Stimulated activated CD4-positive, alpha-beta T cell treated with anti-CD3 and anti-CD28 coated beads, TNF-alpha, amount 100 ng/mL, for 1 hour (primary cell): ENCODE measurements at places on chromosomes 7 and 10.

DNA sequence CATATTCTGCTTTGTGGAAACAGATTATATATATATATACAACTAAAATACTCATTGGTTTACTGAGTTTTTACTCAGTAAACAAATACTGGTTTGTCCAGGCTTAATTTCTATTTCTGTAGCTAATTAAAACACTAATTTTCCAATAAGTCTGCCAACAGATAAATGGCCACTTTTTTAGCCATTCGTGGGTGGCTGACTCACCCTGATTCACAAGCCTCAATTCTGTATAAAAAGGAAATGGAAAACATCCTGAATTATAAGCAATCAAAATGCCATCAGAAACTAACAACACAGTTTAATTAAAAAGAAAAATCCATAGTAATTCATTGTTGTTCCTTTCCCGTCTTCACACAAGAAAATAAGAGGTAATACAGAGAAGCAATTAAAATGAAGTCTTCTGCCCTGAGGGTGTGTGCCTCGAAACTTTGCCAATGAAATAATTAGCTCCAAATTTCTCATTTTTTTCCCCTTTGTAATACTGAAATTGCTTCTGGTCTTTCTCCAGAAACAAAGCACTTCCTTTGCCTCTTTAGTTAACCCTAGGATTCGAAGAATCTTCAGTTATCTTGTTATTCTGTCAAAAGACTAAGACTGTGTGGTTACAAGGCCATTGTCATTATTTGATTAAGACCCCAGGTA, 118.7 kb upstream of the PTN start:
- no peak for DNase-seq

DNA sequence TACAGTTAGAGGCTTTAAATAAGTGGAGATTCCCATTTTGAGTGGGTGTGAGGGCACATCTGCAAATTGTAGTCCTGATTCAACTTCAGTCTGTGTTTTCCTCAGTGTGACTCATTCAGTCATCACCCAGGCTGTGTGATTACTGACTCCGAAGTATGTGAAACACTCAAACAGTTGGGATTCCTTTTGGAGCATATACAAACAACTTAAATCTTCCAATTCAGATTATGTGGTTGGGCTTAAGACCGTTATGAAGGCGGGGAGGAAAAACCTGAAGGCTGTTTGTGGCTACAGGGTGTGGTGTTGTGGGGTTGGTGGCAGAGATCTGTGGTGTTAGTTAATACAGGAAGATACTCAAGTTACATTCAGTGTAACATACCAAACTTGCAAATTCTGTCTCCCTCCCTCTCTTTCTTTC, 259.7 kb upstream of the FERD3L start:
- DNase-seq = no peak

GRCh38 chr10:26372513-26373354, 65.4 kb upstream of the APBB1IP start:
- DNase-seq = no peak

GRCh38 chr10:20885678-20886077, 11.4 kb downstream of the NEBL start:
- DNase-seq = no peak

GRCh38 chr7:2038931-2039728, 193.6 kb downstream of the MAD1L1 start:
- DNase-seq = no peak

- DNase-seq = no peak
Measured at GRCh38 chr7:113635492-113635891, 283.3 kb downstream of the PPP1R3A start.

GRCh38 chr10:137606-138005, 2.4 kb downstream of the ZMYND11 start:
- DNase-seq = no peak

- no peak for DNase-seq
Measured at GRCh38 chr7:40525764-40526163, 391.0 kb downstream of the SUGCT start.

GRCh38 chr7:69060516-69060915, 537.8 kb upstream of the AUTS2 start:
- DNase-seq = no peak

GRCh38 chr7:156589808-156590207, 50.8 kb upstream of the RNF32 start:
- no peak for DNase-seq

DNA sequence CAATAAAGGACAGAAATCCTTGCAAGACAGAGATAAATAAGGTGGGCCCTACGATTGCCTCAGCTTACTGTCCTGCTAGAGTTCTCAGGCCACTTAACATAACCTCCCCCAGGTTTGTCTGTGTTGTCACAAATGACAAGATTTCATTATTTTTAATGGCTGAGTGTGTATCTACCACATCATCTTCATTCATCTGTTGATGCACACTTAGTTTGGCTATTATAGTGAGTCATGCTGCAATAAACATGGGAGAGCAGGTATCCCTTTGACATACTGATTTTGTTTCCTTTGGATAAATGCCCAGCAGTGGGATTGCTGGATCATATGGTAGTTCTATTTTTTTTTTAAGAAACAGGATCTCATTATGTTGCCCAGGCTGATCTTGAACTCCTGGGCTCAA, 60.6 kb downstream of the PRTFDC1 start:
- no peak for DNase-seq

GRCh38 chr10:30531751-30532530, 97.6 kb downstream of the LYZL2 start:
- DNase-seq = no peak

- DNase-seq = no peak
Measured at GRCh38 chr7:95933618-95934017, 161.3 kb downstream of the DYNC1I1 start.

DNA sequence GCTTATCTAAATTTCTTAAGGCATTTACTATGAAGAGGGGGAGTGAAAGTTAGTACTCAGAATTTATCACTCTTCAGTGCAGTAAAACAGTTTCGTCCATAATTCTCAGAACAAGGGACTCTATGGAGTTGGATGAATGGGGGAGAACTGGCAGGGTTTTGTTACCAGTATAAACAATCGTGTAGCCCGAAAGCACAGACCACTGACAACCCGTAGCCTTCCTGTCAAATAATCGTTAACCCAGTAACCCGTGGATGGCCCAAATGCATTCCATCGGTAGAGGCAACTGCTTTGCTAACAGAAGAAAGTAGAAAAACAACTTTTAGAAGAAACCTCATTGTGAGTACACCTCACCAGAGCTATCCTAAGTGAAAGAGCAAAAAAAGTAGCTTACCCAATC, 583.9 kb downstream of the NXPH1 start:
- DNase-seq = no peak

DNA sequence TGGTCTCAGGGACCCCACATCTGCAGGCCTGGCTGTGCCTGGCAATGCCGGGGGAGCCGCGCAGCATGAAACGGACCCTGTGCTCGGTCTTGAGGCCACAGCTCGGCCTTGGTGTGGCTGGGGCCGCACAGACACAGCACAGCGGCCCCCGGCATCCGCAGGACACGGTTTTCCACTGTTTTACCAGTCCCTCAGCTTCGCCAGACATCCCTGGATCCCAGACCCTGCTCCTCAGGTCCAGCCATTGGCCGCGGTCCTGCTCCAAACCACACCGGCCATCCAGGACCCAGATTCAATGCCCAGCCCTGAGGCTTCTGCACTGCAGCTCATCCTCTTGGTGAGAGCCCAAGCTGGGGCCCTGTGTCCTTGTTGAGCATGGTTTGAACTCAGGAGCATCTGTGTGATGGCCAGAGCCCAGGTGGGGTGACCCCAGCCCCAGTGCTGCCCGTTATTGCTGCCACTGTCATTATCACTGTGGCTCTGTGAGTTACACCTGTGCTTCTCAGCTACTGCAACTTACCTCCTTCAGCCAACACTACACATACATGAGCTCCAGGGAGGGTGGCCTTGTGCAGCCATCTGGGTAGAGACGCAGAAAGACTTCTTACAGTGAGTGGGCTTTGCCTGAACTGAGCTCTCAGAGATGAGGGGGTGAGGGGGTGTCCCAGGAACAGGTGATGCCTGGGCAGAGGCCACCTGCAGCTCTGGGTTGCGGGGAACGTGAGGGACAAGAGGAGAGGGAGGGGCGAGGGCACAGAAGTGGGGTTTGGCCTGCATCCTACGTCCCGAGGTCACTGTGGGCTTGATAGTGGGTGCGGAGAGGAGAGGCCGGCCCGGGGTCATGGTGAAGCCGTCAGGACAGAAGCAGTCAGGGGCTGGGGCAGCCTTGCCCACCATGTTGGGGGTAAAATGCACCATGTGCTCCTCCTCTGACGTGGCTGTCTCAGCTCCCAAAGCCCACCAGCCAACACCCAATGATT, 567.6 kb downstream of the PTPRN2 start:
- DNase-seq = no peak

DNA sequence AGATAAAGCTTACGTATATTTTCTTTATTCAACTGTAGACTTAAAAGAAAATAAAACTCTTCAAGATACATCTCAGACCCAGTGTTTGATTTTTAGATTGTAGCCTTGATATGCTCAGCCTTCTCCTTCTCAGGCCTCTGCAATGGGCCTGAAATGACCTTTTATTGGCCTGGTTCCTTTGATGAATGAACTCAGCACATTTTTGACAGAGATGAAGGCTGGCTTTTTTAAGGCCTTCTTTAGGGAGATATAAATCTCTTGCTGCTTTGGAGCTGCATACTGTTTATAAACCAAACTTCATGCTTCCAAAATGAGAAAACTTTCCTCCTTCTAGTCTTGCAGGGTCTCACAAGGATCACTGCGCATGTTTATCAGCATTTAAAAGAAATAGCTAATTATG, 1049.8 kb downstream of the LRMDA start:
- no peak for DNase-seq

DNA sequence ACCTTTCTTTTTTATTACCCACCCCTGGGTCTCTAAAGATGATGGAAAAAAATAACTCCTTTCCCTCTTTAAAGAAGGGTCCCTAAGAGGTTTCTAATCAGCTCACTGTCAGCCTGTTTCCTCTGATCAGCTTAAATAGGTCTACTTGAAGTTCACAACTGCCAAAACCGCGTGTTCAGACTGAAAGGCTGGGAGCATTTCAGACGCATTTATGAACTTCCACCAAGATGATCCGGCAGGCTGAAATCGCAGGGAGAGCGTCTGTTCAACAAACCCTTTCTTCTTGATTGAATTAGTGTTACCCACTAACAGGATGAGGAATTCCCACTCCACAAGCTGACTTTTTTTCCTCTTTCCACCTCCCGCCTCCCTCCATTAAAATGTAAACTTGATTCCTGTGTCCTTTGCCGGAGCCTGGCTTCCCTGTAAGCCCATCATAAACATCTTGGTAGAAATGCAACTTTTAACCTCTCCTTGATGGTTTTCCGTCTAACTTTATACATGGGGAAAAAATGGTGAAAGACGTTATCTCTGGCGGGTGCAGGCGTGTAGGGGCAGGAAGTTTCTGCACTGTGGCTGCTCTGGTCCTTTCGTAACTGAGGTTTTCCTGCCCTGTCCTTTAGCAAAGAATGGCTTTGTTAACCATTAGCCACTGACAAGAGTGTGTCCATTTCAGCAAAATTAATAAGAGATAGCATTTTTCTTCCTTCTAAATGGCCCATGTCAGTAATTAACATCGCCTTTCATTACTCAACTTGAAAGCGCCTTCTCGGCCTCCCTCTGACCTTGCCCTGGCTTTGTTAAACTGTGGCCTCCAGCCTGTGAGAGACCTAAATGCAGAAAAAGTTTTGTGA, 130.7 kb downstream of the BAMBI start:
- no peak for DNase-seq

DNA sequence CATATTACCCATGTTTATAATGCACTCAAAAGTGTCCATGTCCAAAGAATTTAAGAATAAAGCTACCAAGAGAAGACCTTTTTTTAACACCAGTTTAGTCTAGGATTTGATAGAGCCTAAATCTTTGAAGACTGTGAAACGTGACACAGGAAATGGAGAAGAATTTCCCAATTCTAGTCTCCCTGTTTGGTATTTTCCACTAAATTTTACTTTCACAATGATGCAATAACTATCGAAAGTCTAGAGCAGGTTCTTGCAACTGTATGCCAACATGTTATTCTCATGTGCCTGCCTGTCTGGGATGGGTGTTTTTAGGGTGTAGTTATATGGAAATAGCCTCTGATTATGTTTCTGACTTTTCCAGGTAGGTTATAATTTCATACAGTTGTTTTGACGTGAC, 6.9 kb upstream of the MXI1 start:
- DNase-seq = no peak

DNA sequence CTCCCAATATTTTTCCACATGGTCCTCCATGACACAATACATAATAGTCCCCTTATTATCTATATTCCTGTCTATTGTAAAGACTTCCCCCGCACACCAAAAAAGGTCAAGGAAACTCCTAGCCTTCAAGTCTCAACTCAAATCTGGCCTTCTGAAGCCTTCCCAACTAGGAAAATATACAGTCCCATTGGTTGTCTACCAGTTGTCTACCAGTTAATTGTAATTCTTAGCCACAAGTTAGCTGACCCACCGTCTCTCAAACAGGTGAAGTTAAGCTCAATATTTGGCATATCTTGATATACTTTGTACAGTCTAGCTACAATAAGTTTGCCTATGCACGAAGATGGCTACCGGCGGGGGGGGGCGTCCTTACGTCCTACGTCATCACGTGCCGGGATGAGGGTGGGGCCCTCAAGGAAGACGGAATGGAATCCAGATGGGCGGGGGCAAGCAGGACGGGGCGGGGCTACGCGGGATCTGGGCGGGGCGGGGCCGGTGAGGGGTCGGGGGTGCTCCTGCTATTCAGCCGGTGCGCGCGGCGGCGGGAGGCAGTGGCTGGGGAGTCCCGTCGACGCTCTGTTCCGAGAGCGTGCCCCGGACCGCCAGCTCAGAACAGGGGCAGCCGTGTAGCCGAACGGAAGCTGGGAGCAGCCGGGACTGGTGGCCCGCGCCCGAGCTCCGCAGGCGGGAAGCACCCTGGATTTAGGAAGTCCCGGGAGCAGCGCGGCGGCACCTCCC, at the start of gene AHR:
Gene AHR, plus strand, starts transcription at position 551 of the 738 bp plus-strand sequence. CDS start 613 bp downstream, outside the sequence.
- DNase-seq = peak; percentile 72

GRCh38 chr7:75663302-75663907, 75.3 kb downstream of the HIP1 start:
- DNase-seq = no peak

- DNase-seq = no peak
Measured at GRCh38 chr7:5629941-5630340, 151.5 kb downstream of the RNF216 start.

DNA sequence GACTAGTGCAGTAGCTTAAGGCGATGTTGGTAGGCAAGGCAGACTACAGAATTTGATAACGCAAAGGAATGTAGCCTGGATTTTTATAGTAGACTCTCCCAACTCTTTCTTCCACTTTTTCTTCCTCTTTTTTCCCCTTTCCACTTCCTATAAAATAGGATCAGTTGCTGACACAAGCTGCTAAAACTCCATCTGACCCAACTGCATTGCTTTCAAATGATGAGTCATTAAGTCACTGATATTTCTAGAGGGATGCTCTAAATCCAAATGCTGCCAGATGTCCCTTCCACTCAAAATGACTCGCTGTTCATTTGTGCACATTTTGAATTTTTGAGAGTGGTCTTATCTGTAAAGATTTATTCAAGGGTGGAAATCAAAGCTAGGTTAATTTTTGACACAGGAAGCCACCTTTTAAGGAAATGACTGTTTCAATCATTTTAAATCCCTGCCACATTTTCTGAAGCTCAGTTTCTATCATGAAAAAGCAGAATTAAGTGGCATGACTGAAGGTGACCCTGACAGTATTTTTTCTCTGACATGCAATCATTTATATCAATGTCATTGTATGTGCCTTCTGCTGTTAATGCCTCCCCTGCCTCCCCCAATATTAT, 25.8 kb upstream of the SFMBT2 start:
- no peak for DNase-seq

GRCh38 chr7:149820622-149821190, 17.5 kb upstream of the ZNF862 start:
- DNase-seq = no peak
